ENCODE measurements at places on chromosomes 6 and 20.

DNA sequence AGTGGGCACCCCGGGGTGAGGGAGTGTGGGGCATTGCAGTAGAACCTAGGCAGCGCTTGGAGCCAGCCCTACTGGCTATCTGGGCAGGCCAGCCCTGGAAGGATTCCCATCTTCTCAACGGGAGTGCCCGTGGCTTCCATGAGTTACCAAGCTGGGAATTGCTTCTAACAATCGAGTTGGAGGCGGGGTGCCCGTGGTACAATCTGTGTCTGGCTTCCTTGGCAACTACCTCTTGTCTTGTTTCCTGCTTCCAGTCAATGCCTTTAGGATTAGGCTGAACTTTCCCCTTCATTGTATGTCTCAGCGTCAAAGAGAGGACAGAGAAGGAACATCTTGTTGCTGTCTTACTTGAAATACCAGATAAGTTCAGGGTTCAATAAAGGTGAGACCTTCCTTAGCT, 33.3 kb downstream of the PPP1R14C start:
- no peak for DNase-seq

DNA sequence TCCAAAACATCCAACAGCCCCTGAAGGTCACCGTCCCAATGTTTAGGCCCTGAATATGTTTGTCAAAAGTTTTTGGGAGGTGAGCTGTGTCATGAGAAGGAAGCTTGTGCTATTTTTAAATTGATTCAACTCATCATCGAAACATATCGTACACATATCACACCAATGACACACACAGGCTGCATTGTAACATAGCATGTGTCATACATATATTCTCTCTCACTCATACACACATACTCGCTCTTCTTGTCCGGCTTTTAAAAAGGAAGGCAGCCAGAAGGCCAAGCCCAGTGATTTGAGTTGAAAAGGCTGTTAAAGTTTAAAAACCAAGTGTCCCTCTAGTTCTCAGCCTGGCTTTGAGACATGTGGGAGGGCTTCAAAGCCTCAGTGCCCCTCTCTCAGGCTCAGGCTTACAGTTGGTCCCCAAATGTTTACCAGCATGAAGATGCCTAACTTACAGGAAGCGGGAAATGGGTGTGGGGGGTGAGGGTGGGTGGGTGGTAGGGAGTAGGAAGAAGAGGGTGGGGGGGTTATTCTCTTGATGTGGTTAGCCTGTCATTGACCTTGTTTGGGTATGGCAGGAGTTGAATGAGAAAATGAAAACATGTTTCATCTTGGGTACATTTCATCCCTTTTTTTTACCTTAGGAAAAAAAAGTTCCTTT, 3.3 kb upstream of the PRDM1 start:
- no peak for DNase-seq

- no peak for DNase-seq
Observed at GRCh38 chr6:123402052-123402451, 234.7 kb downstream of the TRDN start.

- no peak for DNase-seq
Observed at GRCh38 chr6:160260803-160261450, 2.3 kb upstream of the SLC22A2 start.

- no peak for DNase-seq
Observed at GRCh38 chr6:35047265-35048011, 93.7 kb downstream of the TCP11 start.

GRCh38 chr6:129130959-129131681, 248.2 kb downstream of the LAMA2 start:
- no peak for DNase-seq

GRCh38 chr20:11378252-11378651, 539.4 kb upstream of the BTBD3 start:
- DNase-seq = no peak
